ENCODE measurements at places on chromosomes 2 and 18. TPM values are rescaled to one million over a fixed set of nuclear protein-coding genes. Genes with fewer than 3 reads are reported as not detected.

Gene TGFA
- total RNA-seq: 1.3 TPM

Gene GNAL
- total RNA-seq: 0.55 TPM

Gene SERPINB4
- total RNA-seq: not detected

DNA sequence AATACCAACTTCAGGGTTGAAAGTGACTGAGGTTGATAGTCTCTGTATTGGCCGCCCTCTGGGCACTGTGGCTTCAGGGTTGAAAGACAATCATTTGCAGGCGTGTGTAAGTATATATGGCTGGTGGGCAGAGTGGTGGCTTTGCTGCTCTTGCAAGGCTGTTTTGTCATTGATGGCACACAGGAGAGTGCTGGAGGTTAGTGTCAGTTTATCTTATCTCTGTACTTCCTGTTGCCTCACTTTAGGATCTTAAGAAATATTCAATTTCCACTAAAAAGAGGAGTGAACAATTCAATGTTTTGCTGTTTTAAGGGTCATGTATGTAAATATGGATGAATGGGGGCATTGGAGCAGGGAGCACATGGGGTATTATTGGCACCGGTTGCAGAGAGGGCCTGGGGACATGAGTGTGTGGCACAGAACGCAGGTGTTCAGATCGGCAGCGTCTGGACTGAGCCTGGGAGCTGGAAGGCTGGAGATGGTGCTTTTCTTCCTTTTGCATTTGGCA is 51.5 kb downstream of the NCK2 start:
- H3K4me1 ChIP-seq: peaks cover 51% of the 10 kb centered on the region
- no peak for DNase-seq
- H3K36me3 ChIP-seq: no peaks in the 10 kb centered on the region
- peak overlapping the region; percentile 89 for H3K4me3 ChIP-seq
- H3K27ac ChIP-seq: peak overlapping the region; percentile 96

DNA sequence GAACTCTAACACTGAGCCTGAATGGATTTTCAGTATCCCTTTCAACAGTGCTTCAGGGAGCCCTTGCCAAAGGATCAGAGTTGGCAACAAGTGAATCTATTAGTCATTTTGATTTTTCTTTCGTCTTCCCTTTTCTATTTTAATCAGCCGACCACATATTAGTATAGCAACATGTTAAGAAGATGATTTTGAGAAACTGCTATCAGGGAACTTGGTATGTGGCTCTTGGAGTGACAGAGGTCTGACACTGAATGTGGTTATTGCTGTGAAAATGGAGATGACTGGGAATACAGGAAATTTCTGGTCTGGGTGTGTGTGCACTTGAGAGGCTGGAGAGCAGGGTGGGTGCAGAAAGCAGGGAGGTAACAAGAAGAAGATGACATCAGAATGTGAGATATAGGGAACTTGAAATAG is 28.7 kb upstream of the IL1RL1 start:
- H3K27me3 ChIP-seq: no peaks in the 10 kb centered on the region
- DNase-seq: no peak
- H3K36me3 ChIP-seq: no peaks in the 10 kb centered on the region
- no peak overlapping the region for H3K27ac ChIP-seq
- peaks cover 6% of the 10 kb centered on the region for H3K4me1 ChIP-seq

GRCh38 chr2:240961910-240962299 is 36.5 kb upstream of the SNED1 start:
- peaks cover 3% of the 10 kb centered on the region for H3K27me3 ChIP-seq
- H3K4me1 ChIP-seq: no peaks in the 10 kb centered on the region

DNA sequence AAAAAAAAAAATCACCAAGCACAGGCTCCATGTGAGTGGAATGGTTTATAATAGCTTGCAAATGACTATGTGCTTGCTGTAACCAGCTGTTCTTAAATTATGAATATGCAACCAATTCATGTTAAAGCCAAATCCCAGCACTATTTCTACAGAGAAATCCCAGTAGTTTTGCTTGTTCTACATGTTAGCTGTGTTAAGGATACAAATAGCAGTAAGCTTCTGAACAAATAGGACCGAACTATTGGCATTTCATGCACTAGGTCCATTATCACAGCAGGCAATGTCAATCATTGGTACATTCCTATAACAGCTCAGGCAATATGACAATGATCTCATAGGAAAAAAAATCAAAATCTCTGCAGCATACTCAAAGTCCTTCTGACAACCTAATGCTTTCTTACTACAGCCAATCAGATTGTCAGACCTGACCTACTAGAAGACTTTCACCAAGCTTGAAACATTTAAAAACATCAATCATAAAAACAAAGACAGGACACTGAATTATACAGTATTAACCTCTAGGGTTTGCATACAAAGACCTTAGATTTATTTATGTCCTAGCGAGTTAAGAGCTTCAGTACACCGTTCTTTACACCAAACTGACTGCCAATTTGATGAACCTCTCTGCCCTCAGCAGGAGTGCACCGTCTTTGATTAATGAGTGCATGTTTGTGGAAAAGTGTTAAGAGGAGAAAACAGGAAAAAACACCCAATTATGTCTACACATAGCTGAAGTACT is 6.4 kb downstream of the BAZ2B start:
- H3K4me1 ChIP-seq: peaks cover 3% of the 10 kb centered on the region
- H3K27ac ChIP-seq: no peak overlapping the region
- no peaks in the 10 kb centered on the region for H3K36me3 ChIP-seq
- H3K27me3 ChIP-seq: peaks cover 5% of the 10 kb centered on the region
- DNase-seq: no peak

- H3K27ac ChIP-seq: no peak overlapping the region
- DNase-seq: no peak
- H3K36me3 ChIP-seq: no peaks in the 10 kb centered on the region
- H3K4me3 ChIP-seq: no peak overlapping the region
- no peaks in the 10 kb centered on the region for H3K4me1 ChIP-seq
- peaks cover 50% of the 10 kb centered on the region for H3K27me3 ChIP-seq
Observed at GRCh38 chr2:182854375-182855105, 11.9 kb downstream of the FRZB start.

DNA sequence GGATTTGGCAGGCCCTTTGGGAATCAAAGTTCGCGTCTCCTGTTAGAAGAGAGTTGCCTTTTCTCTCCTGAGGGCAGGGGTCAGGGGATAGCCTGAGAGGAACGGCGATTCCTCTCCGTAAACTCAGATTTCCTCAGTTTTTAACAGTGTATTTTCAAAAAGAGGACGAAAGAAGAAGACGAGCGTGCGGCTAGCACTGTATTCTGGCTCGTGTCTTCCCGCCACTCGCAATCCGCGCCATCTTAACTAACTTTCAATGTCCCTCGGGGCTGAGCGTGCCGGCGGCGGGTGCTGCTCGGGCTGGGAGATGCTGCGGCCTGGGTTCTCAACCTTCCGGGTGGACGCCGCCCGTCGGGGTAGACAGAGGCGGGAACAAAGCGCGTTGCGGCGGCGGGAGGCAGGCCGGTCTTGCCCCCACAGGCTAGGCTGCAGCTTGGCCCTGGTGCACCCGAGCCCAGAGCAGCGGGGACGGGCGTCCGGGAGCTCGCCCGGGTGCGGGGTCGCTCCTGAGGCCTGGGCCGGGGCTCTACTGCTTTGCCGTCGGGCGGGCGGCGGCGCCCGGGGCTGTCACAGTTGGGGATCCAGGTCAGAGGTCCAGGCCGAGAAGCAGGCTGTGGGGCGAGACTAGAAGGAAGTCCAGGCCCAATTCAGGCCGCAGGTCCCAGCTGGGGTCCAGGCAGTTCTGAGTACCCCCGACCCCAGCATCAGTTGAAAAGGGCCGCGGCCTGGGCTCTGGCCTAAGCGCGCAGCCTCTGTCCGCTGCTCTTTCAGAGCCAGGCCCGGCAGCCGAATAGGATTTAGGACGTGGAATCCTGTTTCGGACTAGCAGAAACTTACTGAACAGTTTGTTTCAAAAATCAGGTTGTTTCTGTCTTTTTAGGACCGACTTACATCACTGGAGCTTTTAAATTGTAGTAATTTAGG is 11.8 kb downstream of the TBR1 start:
- no peak for DNase-seq
- peaks cover 27% of the 10 kb centered on the region for H3K4me1 ChIP-seq
- peaks cover 18% of the 10 kb centered on the region for H3K36me3 ChIP-seq
- peaks cover 53% of the 10 kb centered on the region for H3K27me3 ChIP-seq
- no peak overlapping the region for H3K4me3 ChIP-seq
- no peak overlapping the region for H3K27ac ChIP-seq

Measured in naive thymus-derived CD8-positive, alpha-beta T cell (primary cell).